ENCODE measurements at places on chromosomes 1 and 21. TPM values are rescaled to one million over a fixed set of nuclear protein-coding genes. Genes with fewer than 3 reads are reported as not detected.

DNA sequence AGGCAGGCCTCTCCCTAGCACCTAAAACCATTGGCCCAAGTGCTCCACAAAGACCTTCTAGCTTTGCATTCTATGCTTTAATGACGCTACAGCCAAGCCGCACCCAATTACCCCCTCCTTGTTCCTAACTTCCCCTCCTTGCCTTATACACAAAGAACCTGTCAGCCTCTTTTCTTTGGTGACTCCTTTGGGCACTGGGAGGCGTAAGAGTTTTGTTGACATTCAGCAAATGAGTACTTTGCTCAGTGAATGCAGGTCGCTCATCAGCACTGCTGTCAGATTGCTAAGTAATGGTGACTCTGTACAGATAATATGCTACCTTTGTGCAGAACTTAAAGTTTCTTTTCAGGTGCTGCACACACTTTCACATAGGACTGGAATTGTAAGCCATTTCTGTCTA is 187.6 kb upstream of the FAM78B start:
- peak; percentile 42 for DNase-seq

- no peak for DNase-seq
Observed at GRCh38 chr21:29075706-29076466, 2.4 kb upstream of the CCT8 start.

DNA sequence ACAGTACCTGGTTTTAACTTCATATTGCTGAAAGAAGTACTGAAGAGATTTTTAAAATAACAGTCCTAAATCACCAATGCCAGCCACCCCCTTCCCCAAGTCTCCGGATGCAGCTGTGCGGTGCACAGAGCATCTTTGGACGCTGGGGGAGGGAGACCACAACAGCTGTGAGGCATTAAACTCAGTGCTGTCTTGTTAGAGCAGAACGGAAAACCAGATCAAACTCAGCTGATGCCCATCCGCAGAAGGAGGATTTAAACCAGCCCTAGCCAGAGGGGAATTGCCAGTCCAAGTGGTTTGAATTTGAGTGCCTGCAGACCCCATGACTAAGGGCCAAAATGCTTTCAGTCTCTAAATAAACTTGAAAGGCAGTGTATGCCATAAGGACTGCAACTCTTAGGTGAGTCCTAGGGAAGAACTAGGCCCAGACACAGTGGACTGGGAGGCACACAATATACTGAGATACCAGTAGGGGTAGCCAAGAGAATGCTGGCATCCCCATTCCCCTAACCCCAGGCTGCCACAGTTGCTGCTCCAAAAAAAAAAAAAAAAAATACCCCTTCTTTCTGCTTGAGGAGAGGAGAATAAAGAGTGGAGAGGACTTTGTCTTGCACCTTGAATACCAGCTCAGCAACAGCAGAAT is 576.2 kb downstream of the NEGR1 start:
- no peak for DNase-seq

RGS4 gene
- 8.1 TPM for polyA plus RNA-seq

KCND3 gene
- 2.5 TPM for polyA plus RNA-seq

DNA sequence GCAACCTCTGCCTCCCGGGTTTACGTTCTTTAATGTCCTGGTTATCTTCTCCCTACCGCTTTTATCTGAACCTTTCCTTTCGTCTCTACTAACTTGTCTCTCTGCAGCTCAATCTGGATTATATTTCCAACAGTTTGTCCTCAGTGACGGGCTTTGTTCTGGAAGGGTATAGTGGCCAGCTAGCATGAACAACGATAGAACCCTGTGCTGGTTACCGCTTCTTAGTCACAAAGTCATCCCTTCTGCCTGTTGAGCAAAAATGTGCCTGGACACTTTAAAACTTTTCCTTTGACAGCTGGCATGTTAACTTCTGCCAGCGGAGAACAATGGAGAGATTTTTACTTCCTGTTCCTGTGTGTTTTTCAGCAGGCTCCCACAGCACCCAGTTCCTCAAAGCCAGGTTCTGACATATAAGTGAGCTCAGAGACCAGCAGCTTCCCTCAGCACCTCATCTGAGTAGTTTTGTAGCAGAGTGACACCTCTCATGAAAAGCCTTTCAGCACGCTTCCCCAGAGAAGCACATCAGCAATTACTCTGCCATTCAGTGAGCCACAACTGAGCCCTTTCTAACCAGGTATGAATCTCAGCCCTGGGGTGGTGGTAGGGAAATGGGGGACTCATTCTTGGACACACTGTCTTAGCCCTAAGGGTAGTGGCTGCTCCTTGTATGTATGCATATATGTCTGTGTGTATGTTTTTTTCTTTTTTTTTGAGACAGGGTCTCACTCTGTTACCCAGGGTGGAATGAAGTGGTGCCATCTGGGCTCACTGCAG is 23.6 kb upstream of the CCDC17 start:
- DNase-seq, result peak; percentile 6

DNA sequence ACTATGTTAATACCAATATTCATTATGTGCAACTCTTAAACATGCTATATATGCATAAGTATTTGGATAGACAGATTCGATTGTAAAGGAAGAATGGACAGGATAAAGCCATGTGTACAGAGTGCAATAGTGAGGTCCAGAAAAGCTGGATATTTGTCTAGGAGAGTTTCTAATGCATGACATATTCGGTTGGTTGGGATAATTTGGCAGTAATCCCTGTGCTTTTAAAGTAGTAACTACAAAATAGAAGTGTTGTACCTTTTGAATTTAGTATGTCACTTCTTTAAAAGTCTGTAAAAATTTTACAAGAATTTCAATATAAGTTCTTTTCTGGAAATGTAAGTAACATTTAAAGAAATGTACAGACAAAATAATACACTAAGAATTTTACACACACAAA is 774.5 kb downstream of the USP25 start:
- DNase-seq, result no peak

- DNase-seq, result peak; percentile 78
Observed at GRCh38 chr1:52552236-52552504, 722 bp downstream of the TUT4 start.

DNA sequence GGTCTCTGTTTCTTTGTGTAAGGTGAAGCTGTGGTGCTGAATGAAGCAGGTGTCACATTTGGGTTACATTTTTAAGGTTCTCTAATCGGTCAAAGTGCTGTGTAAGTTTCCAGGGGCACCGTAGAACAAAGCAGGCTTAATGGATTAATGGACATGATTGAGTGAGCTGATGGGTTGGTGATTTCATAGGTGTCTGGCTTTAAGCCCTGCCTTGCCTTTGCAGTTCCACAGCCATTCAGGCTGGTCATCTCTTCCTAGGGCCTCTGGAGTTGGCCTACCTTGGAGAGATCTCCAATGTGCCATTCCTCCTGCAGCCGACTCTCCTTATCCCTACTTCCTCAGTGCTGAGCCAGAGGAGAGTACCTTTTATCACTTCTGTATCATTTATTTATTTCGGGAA is 15.2 kb downstream of the GALNT2 start:
- no peak for DNase-seq

DNA sequence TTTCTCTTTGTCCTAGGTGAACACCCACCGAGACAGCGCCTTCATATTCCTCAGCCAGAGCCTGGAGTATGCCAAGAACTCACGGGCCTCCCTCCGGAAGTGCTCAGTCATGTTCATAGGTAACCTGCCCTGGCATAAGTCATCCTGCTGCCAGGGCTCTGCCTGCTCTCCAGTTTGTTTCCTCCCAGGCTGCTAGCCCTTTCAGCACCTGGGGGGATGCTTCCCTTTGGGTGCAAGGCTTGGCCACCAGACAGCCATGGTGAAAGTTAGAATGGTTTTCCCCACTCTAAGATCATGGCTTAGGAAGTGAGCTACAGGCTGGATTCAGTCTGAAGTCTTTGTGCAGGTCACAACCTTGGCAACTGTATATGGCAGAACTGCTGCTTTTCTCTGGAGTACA is 9.2 kb upstream of the TTC4 start:
- DNase-seq, result no peak

GRCh38 chr1:218803351-218803997 is 370.2 kb upstream of the LYPLAL1 start:
- DNase-seq, result no peak

DNA sequence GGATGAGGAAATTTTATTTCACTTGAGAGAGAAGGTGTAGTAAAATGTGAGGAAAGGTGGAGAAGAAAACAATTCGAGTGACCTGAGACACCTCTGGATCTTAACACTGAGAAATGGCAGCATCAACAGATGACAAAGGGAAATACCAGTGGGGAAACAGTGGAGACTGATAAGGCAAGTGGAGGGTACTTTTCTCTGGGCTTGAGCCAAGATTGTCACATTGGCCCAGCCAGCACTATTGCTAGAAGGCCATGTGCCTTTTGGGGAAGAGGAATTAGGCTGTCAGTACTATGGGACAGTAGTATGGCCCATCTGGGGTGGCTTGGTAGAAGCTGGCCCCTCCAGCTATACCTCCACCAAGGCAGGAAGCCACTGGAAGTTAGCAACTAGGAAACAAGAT is 8.4 kb downstream of the SYPL2 start:
- no peak for DNase-seq

DNA sequence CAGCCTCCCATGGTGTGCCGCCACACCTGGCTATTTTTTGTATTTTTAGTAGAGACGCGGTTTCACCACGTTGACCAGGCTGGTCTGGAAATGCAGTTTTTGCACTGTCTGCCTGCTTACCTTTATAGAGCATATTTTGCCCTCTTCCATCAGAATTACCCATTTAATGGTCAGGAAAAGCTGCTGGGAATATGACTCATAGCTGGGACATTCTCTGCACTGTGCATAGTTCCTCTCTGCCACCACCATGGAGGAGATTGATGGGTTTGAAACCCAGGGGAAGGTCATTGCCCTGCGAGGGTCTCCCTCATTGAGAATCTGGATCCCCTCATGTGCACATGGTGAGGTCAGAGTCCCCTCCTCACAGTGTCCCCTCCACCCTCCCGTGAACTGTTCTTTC is 32.1 kb downstream of the MX1 start:
- no peak for DNase-seq

- DNase-seq, result no peak
Observed at GRCh38 chr1:1051127-1051810, 22.8 kb downstream of the RNF223 start.

RIPPLY3 gene
- polyA plus RNA-seq, result 0.24 TPM

DNA sequence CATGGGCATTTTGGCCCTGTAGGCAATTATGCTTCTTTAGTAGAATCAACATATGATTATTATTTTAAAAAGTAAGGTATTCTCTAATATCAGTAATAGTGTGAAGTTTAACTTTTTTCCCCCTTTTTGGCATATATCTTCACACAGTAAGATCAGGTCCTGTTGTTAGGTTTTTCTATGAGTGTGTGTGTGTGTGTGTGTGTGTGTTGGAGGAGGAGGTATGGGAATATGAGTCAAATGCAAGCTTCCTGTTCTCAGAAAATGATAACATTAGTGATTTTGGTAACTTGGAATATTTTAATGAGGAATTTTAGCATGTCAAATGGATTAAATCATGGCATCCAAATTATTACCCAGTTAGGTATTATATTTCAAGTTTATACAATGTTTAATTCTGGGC is 65.8 kb upstream of the BCL10 start:
- DNase-seq, result no peak

DNA sequence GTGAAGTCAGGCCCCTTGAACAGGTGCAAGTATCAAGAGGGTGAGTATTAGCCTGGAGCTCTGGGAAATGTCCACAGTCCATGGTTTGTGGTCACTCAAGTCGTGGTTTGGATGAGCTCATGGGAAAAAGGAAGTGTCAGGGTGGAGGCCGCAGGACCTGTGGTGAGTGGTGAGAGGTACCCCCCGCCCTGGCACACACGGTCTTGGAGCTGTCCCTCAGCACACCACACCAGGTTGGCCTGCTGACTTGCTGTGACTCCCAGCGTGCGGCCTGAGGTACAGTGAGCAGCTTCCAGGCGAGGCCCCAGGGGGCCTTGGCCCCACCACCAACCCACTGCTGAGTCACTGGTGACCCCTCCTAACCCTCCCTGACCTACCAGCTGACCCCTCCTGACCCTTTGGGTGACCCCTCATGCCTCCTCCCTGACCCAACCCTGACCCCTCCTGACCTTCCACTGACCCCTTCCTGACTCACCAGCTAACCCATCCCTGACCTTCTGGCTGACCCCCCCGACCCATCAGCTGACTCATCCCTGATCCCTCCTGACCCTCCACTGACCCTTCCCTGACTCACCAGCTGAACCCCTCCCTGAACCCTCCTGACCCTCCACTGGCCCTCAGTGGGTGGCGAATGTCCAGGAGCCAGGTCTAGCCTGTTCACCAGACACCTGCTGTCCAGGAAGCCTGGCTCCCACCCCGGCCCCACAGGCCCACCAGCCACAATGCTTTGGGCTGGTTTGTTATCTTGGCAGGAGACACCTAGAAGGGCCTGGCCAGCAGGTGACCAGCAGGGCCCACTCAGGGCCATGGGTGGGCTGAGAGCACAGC is 34.8 kb upstream of the RNF187 start:
- DNase-seq, result no peak

TGFB2 gene
- polyA plus RNA-seq, result 4.9 TPM
